BE2C (cell line): ENCODE measurements at places on chromosomes 7 and 10.

DNA sequence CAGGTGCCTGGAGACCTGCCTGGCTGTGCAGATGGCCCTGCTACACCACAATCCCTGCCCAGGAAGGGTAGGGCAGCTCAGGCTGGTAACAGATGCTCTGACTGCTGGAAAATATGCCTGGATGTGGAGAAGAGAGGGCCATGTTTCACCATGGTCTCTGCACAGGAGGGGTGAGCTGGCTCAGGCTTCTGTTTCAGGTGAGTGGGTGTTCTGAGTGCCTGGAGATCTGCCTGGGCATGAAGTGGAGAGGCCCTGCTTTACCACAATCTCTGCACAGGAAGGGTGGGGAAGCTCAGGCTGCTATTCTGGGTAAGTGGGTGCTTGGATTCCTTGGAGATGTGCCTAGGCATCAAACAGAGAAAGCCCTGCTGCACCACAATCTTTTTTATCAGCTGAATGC, 350.1 kb downstream of the KIF20B start:
- DNase-seq: no peak

GRCh38 chr10:5844345-5845055, 31.3 kb upstream of the GDI2 start:
- DNase-seq: no peak

DNA sequence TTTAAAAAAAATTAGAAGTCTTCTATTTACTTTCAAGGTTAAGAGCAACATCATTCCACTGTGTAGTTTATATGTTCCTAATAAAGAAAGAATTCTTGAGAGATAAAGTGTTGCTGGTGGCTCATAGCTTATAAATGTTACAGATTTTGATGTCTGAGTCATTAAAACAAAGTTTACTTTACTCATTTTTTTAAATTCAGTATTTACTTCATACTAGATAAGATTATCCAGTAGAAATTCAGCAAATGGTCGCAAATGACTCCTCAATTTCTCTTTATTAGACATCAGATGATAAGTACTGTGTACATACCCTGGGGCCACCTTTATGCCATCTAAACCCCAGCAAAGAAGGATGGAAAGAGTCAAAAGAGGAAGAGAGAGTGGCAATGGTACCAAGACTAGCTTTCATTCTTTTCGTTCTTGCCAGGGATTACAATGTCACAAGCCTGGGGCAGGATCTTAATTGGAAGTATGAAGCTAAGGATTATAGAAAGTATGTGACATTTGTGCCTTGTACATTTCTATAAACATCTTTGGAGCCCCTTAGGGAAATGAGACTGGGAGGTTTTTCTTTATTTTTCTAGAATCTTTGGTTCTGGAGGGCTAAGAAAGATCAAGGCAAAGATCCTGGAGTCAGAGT, 206.1 kb downstream of the CHRM2 start:
- no peak for DNase-seq

GRCh38 chr7:4610768-4611467, 71.2 kb upstream of the FOXK1 start:
- peak; percentile 49 for DNase-seq

DNA sequence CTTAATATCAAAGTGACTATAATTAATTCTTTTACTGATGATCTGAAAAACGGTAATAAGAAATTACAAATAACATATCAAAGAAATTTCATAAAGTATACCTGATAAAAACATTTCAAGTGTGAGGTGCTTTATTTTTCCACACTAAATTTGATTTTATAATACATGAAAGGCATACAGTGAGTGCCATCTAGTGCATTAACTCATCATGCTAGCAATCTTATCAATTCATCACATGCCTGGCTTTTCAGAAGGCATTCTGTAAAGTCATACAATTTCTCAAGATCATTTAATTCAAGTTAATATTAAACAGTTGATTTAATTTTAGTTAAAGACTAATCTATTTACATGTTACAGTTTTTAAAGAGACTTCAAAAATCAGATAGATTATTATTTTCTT, 1020.9 kb downstream of the GATA3 start:
- no peak for DNase-seq

DNA sequence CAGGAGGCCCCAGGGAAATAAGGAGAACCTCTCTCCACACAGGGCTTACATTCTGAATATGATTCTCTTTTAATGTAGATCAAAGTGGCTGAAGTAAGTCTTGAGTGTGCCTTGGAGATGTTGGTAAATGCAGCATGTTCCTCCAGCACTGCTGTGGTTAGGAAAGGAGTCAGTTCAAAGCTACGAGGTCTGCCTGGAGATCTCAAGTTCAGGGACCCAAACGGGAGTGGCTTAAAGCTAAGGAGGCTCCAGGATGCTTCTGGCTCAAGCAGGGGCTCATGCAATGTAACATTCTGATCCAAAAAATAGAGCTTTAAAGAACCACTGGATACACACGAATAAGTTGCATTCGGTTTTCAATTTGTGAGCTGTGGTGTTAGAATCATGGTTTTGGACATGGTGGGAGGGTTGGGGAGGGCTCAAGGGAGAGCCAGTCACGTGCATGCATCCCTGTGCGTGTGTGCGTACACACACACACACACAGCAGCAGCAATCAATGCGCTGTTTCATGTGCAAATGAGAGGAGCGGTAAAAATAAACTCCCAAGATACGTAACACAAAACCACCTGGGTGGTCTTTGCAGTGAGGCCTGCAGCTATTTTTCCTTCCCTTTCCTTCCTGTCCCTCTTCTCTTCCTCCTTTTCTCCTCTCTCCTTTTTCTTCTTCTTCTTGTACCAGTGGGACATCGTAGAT, 70.5 kb downstream of the AOAH start:
- DNase-seq: no peak

DNA sequence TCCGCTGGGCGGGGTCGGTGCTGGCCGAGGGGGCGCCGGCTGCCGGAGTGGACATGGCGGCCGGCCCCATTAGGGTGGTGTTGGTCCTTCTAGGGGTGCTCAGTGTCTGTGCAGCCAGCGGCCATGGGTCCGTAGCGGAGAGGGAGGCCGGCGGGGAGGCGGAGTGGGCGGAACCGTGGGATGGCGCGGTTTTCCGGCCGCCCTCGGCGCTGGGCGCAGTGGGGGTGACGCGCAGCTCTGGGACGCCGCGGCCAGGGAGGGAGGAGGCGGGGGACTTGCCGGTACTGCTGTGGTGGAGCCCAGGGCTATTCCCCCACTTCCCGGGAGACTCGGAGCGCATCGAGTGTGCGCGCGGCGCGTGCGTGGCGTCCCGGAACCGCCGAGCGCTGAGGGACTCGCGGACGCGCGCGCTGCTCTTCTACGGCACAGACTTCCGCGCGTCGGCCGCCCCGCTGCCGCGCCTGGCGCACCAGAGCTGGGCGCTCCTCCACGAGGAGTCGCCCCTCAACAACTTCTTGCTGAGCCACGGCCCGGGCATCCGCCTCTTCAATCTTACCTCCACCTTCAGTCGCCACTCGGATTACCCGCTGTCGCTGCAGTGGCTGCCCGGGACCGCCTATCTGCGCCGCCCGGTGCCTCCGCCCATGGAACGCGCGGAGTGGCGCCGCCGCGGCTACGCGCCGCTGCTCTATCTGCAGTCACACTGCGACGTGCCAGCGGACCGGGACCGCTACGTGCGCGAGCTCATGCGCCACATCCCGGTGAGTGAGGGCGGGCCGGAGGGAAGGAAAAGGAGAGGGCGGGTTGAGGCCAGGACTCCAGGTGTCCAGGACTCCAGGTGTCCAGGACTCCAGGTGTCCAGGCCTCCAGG, 9.3 kb upstream of the CHCHD1 start:
- peak; percentile 77 for DNase-seq
